ENCODE measurements at places on chromosomes 2 and 18.

DNA sequence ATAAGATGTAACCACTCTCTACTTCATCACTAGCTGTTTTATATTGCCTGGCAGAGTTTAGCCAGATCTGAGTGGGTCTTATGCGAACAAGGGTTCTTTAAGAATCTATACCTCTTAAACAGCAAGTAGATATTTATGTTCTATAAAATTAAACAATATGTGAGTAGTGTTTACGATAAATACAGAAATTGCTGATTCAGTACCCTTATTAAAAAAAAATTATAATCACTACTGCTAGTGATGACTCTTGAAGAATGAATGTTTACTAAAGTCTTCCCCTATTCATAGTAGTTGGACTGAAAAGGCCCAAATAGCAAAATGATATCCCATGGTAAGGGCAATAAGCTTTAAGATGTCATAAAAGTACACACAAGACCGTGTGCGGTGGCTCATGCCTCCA lies 98.7 kb upstream of the DTNB start:
- no peak for DNase-seq

GRCh38 chr2:84946204-84947009 lies 24.6 kb upstream of the KCMF1 start:
- DNase-seq = no peak

DNA sequence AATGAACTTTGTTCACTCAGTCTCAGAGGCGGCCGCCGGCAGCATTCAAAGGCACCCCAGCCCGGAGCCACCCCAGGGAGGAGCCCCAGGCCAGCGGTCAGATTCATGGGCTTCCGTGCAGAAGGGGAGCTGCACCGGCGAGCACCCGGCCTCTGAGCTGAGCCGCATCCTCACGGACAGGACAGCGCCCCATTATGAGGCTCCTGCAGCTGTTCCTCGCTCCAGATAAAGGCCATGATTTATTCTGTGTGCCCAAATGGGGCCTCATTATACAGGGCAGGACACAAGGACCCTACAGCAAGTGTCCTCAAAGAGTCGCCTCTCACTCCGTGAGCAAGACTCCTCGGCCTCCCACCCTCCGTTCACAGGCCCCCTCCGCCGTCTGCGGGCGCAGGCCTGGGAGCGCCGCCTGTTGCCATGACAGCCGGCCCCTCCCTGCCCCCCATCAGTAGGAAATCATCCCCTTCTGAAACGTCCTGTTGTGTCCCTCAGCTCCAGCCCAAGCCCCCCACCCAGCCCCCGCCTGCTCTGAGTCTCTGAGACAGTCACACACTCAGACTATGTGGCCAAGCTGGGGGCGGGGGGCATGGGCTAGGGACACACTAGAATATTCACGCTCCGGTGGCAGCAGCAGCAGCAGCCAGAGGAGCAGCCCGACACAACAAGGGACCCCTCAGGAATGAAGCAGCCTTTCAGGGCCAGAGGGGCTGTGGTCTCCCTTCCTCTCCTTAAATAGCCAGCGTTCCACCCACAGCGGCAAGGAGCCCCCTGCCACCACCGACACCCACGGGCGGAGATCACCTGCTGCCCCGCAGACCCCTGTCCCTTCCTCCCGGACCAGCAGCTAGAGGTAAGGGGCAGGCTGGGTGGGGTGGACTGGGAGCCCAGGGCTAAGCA lies at the start of gene GPR17:
Gene GPR17 (plus strand): TSS at position 759 of the 897 bp plus-strand sequence. CDS start 4,583 bp downstream, outside the sequence.
- DNase-seq = no peak

- no peak for DNase-seq
These were observed 21.3 kb upstream of the ZNF804A start for GRCh38 chr2:184577056-184577455.

GRCh38 chr18:26056291-26056690 lies 34.1 kb downstream of the SS18 start:
- DNase-seq = no peak

GRCh38 chr18:48850822-48851598 lies 99.8 kb downstream of the SMAD7 start:
- DNase-seq = no peak

DNA sequence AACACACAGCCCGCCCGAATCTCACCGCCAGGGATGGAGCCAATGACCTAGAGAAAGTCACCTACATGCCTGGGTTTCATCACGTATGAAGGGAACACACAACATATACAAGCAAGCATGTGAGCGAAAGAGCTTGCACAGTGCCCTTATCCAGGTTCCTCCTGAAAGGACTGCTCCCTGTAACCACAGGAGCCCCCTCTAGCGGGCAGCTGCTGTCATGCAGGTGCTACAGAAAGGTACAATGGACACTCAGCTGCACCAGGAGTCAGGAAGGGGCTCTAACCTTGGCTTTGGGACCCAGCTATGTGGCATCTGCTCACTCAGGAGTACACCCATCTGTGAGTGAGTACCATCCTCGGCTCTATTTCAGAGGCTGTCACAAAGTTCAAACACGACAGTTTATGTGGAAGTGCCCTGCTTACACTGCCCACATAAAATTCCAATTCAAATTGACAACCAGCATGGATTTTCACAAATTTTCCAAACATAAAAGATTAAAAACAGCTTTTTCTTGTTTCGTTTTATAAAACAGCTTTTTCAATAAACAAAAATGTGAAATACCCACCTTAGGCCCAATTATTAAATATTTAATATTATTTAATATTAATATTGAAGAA lies 3.5 kb downstream of the NDUFA10 start:
- DNase-seq = peak; percentile 13

DNA sequence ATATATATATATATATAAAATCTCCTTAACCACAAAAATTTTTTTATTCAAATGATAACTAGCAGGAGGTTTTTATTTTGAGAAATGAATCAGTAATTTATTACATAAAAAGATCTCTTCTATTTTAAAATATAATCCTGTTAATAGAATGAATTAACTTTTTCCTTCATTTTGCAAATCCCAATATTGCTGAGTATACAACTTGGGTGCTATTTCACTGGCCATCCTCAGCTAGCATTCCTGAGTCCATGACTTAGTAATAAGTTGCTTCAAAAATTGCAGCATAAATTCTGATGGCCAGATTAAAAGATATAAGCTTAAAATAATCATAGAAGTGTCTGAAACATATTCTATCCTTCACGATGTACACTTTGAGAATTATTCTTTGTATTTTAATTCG lies 155.6 kb downstream of the FSIP2 start:
- DNase-seq = no peak

DNA sequence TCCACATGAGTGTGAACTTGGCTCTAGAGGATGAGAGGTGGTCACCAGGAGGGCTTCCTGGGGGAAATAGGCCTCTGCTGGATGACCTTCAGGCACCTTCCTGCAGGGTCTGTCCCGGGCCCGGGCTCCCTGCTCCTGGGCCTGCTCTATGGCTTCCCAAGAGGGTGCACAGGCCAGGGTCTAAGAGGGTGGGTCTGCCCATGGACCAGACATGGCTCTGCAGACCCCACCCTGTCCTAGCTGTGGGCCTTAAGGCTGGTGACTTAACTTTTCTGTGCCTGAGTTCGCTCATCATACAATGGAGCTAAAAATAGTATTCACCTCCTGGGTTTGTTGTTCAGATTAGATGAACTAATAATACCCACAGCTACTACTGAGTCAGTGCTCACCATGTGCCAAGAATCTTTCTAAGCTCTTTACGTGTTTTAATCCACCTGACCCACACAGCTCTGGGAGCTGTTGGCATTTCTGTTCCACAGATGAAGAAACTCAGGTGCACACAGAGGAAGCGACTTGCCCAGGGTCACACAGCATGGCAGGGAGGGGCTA lies 14.4 kb downstream of the INHBB start:
- no peak for DNase-seq

DNA sequence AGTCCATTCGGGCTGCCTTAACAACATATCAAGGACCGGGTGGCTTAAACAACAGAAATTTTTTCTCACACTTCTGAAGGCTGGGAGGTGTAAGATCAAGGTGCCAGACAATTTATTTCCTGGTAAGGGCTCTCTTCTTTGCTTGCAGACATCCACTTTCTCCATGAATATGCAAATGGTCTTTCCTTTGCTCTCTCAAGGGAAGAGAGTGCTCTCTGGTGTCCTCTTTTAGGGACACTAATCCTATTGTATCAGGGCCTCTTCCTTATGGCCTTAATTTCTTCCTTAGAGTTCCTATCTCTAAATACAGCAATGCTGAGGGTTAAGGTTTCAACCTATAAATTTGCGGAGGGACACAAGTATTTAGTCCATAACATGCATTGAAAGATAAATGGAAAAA lies 770.8 kb downstream of the DSC3 start:
- no peak for DNase-seq

DNA sequence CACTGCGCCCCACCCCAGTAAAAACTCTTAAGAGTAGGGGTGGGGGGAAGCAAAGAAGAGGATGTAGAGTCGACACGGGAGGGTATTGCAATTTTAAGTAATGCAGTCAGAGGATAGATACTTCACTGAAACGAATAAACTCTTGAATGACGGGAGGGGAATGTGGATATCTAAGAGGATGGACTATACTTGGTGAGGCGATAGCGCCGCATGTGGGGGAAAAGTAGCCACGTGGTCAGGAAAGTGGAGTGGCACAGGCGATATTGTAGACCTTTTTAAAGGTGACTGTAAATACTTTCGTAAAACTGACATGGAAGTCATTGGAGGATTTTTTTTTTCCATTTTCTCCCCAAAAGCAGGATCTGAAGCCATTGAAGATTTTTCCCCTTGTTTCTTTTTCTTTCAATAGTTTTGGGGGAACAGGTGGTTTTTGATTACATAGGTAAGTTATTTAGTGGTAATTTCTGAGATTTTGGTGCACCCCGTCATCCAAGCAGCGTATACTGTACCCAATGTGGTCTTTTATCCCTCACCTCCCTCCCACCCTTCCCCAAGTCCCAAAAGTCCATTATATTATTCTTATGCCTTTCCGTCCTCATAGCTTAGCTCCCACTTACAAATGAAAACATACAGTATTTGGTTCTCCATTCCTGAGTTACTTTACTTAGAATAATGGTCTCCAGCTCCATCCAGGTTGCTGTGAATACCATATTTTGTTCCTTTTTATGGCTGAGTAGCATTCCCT lies 13.8 kb downstream of the CLK1 start:
- DNase-seq = no peak

- DNase-seq = no peak
These were observed 69.1 kb downstream of the NAB1 start for GRCh38 chr2:190717764-190718651.

DNA sequence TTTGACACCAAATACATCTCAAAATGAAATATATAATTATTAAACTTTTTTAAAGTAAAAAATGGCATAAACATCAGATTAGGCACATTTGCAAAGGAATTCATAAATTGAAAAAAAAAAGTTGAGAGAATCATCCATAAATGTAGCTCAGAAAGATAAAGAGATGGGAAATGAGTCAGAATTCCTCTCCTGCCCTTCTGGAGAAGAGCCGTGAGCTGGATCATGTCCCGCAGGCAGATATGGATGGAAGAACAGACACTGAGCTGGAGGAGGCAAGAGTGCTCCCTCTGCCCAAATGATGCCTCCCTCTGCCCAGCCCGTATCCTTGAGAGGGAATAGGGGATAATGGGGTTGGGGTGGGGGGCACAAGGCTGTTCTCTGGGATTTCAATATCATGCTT lies 190.9 kb downstream of the TFCP2L1 start:
- no peak for DNase-seq

GRCh38 chr2:9424447-9425164 lies 1.2 kb downstream of the CPSF3 start:
- DNase-seq = no peak

DNA sequence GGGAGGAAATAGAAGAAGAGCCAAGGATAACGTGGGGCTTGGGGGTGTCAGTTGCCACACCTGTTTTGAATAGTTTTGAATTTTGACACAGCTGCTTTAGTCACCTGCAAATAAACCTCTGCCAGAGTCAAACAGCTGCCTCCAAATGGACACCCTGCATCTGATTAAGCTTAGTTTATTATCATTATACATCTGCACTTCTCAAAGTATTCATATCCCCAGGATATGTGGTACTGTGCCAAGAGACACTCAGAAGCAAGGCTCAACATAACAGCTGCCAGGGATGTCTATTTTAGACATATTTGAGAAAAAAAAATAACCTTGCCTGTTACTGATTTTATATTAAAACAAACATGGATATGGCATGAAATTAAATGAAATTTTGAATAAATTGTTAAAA lies 122.5 kb upstream of the WDR75 start:
- DNase-seq = no peak

Data from muscle of arm (tissue), 14 donors.